ENCODE measurements at places on chromosomes 6 and 20.
A peak's percentile ranks its signal among the peaks of the same experiment; 100 is the strongest.

GRCh38 chr6:45685076-45685475, 307.3 kb upstream of the SUPT3H start:
- DNase-seq = peak; percentile 44

DNA sequence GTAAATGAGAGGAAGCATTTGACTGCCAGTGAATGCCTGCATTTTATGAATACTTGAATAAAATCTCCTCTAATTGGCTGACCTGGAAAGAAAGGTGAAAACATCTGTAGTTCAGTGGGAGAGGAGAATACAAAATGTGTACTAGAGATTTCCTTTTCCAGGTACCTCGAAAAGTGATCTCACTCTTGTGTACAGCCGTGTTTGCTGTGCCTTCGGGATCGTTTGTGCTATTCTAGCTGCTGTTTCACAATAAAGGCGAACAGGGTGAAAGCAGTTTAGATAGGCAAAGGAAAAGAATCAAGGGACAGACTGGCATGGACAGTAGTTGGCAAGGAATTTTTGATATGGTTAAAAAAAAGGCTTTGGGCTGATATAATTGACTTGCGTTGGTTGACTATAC, 112.3 kb downstream of the ARID1B start:
- DNase-seq = no peak

DNA sequence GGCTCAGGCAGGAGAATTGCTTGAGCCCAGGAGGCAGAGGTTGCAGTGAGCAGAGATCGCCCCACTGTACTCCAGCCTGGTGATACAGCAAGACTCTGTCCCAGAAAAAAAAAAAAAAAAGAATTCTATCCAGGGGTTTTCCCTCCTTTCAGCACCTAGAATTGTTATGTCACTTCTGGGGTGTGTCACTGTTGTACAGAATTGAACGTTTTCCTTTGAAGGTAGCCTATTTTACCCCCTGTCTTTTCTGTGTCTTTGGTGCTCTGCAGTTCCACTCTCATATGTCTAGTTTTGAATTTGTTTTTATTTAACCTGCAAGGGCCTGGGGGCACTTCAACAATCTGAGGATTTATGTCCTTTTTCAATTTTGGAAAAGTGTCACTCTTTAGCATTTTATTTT, 19.3 kb upstream of the ARID1B start:
- no peak for DNase-seq

GRCh38 chr20:37573626-37574198, 46.0 kb upstream of the BLCAP start:
- DNase-seq = no peak

DNA sequence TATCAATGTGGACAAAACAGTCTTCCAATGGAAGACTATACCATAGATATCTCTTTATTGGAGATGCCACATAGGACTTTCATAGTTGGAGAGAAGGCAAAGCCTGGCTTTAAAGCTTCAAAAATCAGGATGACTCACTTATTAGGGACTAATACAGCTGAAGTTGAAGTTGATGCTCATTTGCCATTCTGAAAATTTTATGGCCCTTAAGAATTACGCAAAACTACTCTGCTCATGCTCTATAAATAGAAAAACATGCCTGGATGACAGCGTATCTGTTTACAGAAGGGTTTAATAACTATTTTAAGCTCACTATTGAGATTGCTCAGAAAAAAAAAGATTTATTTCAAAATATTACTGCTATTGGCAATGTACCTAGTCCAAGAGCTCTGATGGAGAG, 155.5 kb upstream of the DST start:
- no peak for DNase-seq

GRCh38 chr6:50963952-50964351, 145.3 kb downstream of the TFAP2B start:
- DNase-seq = no peak

DNA sequence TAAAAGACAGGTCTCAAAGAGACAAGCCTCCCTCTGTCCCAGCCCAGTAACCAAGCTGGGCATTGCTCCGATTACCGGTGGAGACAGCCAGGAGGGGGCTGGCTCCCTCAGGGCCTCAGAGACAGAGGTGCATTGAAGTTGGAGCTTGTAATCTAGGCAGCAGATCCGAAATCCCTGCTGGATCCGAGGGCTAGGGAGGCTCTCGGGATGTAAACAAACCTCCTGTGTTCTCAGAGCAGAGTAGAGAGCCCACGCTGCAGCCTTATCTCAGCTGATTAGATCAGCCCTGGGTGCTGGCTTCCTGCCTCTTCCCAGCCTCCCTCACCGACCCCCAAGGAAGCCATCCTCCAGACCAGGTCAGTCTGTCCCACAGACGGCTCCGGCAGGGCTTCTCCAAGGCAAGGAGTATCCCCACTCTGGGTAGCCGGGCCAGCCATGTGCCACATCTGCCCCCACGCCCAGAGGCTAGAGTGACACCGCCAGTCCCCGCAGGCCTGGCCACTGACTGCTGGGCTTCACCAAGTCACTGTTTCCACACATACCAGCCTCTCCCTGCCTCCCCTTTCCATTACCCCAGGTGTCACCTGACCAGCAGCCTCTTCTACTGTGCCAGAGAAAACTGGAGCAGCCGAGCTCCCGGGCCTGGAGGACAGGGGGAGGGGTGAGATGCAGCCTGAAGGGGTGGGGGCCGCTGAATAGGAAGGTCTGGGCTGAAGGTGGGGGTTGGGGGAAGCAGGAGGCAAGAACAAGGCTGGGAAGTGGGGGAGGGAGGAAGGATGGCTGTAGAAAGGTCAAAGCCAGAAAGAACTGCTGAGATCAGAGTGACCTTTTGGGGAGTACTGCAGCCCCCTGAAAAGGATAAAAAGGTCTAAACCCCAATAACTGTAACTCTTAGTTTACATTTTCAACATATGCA, 6.0 kb downstream of the SDC4 start:
- DNase-seq = peak; percentile 87

DNA sequence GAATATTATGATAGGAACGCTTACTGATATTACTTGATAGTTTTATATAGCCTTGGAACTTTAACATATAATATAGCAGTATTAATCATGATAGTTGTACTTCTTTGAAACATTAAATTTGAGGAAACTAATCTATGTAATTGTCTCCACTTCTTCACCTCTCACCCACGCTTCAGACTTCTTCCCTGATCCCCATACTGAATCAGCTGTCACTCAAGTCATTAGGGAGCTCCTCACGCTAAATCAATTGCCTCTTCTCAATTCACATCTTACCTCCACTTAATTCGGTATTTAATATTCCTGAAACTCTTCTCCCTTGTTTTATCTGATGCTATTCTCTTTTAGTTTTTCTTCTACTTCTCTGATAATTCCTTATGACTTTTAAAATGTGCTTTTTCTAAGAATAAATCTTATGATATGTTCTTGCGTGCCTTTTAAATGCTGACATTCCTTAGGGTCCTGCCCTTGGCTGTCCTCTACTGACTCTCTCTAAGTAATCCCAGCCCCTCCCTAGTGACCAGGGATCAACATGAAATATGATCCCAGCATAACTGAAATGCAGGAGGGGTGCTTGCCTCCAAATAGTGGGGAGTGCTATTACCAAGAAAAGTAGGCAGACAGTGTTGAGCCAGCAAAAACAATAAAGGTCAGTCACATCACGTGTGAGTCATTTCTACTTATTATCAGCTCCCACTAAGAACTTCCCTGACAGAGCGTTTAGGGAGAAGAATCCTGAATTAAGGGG, 9.9 kb downstream of the ANKRD66 start:
- no peak for DNase-seq

DNA sequence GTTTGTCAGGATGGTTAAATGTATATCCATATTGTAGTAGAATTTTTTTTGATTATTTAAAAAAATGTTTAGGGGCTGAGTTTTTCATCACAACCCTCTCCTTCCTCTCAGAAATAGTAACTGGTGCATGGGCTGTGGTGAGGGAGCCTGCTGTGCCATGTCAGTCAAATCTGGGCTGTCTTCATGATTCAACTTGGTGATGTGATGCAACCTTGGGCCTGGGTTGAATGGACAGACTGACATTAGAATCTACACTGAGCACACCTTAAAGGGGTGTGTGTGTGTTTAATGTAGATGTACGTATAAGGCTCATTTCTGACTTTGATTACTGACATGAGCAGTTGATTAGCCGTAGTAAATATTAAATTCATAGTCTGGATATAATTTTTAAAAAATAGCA, 3.7 kb downstream of the TJAP1 start:
- no peak for DNase-seq

DNA sequence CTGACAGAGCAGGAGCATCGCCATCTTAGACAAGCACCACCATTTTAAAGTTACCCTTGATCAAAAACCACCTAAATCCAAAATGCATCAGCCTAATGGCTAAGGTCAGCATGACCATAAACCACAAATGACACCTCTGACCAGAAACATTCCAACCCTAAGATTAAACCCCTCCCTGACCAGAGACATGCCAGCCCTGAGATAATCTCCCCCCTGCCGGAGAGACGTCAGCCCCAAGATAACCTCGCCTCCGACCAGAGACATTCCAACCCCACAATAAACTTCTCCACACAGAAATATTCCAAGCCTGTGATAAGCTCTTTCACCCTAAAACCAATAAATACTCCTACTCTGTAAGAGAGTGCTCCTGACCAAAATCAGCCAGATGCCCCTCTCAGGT, 53.5 kb downstream of the PXDC1 start:
- peak; percentile 64 for DNase-seq

GRCh38 chr6:140382355-140382754, 1007.9 kb upstream of the CITED2 start:
- no peak for DNase-seq

DNA sequence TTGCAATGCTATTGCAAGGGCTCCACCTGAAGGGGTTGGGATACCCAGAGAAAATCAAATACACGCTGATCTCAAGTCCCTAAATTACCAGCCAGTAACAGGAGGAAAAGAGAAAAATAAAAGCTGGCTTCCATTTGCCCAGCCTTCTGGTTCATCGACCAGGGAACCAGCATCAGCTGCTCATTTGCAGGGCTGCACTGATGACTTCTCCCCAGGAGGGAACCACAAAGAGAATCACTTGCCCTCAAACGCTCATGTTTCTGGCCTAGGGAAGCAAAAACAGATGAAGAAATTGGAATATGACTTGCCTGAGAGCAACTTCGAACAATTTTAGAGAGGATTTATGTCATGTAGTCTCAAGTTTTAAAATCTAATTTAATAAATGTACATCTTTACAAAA, 119.7 kb downstream of the SH3BGRL2 start:
- DNase-seq = peak; percentile 8

- peak; percentile 89 for DNase-seq
Measured at GRCh38 chr20:46122071-46122470, 4.0 kb downstream of the CD40 start.

DNA sequence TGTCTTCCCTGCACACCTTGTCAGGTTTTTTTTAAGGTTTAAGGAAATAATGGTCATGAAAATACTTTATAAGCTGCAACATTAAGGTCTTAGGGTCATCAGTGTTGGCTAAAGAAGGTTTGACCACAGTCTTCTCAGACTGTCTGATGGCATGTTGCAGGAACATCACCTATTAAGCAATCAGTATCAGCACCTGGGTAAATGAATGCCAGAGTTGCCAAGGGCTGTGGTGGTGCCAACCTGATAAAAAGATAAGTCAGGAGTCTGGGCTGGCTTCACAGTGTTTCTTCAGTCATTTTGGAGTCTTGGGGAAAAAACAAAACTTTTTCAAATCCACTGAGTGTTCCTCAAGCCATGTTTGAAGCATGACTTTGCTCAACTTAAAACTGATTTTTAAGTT, 61.5 kb upstream of the VSTM2L start:
- DNase-seq = no peak

GRCh38 chr6:135243871-135244796, 63.0 kb downstream of the MYB start:
- DNase-seq = peak; percentile 74

GRCh38 chr20:36482044-36482473, 59.3 kb upstream of the MYL9 start:
- no peak for DNase-seq

GRCh38 chr20:38447931-38448675, 13.0 kb upstream of the SNHG17 start:
- DNase-seq = no peak

DNA sequence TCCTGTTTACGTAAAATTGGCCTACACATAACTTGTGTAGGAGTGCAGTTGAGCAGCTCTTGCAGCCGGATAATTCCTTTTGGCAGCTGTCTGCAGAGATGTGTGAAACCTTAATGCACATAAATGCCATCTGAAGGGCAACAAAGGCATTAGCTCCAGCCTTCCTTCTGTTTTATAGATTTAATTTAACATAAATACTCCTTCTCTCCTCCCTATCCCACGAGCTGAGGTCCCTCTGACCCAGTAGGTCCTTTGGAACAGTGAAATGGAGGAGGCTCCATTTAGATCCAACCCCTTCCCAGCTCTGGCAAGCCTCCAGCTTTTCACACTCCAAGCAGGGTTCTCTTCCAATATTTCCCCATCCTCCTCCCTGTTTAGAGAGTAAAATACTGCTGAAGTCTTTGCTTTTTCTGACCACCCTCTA, 6.5 kb downstream of the PLEKHG1 start:
- DNase-seq = peak; percentile 35

DNA sequence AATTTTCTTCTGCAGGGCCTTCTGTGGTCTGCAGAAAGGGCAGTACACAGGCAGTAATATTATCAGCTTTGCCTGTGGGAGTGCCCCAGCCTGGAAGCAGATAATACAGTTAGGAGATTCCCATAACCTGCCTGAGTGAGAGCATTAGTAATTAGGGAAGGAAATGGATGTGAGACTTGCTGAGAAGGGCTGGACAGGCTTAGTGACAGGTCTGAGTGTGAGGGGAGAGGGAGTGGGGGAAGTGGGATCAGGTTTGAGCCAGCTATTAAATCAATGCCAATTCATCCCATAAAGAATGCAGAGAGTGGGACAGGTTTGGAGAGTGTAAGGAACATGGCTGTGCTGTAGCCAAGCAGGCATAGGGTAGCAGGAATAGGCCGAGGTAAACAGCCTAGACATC, 10.1 kb upstream of the CFAP206 start:
- no peak for DNase-seq

DNA sequence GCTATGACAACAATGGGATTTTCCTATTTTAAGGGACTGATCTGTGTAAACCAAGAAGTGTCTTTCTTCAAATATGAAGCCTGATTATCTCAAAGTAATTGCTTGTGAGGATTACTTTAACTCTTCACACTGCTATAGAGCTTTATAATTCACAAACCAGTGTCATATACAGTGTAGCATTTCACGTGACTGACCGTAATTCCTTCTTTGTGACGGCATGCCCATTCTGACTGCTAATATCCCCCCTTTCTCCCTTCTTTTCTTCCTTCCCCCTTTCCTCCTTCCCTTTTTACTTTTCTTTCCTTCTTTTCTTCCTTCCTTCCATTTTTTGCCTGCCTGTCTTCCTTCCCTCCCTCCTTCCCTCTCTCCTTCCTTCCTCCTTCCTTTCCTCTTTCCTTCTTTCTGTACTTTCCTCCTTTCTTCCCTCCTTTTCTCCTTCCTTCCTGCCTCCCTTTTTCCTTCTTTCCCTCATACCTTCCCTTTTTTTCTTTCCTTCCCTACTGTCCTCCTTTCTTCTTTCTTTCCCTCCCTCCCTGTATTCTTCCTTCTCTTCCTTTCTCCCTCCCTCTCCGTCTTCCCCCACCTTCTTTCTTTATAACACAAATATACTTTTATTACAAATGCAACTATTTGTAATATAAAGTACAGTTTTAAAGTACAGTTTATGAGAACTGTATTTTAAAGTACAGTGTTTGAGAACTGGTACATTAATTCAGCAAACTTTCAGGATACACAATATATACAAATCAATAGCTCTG, 75.0 kb upstream of the EXOC2 start:
- DNase-seq = no peak

- DNase-seq = no peak
Measured at GRCh38 chr20:18465536-18466200, 1.2 kb downstream of the DZANK1 start.
